Activated CD8-positive, alpha-beta memory T cell treated with anti-CD3 and anti-CD28 coated beads, Interleukin-2, amount 10 ng/mL, durations not matched to agents 7 days and 5 days (primary cell): ENCODE measurements at places on chromosomes 1 and 21. TPM values are rescaled to one million over a fixed set of nuclear protein-coding genes. Genes with fewer than 3 reads are reported as not detected.

Gene RAB42
- total RNA-seq, result not detected

Gene FCRLA
- total RNA-seq, result not detected

Gene SLC25A33
- total RNA-seq, result 7.7 TPM

Gene ESRRG
- total RNA-seq, result not detected
